ENCODE measurements at places on chromosomes 16 and 17.

GRCh38 chr16:64989050-64989449 lies 132.8 kb downstream of the CDH11 start:
- no peak for DNase-seq

- DNase-seq = no peak
These were observed 141.3 kb upstream of the HSBP1 start for GRCh38 chr16:83666449-83666848.

DNA sequence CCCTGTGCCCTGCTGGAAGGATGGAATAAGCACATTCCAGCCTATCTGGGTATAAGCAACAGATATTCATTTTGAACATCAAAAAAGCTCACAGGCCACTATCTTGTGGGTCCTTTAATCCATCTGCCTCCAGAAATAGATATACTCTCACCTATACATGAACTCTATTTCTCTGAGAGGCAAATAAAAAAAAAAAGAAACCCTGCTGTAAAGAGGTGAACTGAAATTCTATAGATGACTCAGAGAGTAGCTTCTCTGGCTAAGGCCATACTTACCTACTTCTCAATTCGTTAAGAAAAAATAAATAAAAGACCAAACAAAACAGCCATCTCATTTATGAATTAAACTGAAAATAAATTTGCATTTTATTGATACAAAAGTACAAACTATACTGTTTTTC lies 86.3 kb downstream of the DYNLRB2 start:
- DNase-seq = no peak

GRCh38 chr17:9144502-9145249 lies 123.4 kb downstream of the NTN1 start:
- DNase-seq = no peak

- DNase-seq = no peak
These were observed 43.9 kb upstream of the TEKT3 start for GRCh38 chr17:15385305-15385704.

DNA sequence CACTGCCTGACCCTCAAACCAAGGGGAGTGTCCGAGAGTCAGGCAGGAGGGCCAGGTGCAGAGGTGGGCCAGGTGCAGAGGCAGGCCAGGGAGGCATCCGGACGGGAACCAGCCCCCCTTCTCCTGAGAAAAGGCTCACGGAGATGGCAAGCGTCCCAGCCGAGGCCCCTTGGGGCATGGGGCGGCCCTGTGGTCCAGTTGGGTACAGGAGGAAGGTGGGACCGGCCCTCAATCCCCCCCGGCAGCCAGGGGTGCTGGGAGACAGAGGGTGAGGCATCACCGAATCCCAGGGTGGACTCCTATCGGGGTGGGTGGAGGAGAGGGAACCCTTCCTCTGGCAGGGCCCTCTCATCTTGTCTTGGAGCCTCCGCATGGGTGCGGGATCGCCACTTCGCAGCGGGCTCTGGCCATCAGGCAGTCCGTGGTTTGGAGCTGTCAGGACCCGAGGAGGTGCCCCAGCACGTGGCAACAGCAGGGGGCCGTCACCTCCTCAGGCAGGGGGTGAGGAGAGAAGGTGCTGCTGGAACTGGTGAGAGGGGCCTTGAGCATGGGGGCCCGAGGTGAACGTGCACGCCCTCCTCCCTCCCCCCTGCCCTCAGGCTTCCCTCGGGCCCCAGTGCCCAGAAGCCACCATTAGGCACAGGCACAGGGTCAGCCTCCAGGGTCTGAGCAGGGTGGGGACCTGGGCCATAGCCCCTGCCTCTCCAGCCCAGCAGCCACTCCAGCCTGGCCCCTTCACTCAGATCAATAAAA lies 38.7 kb upstream of the SLC38A10 start:
- DNase-seq = no peak

GRCh38 chr17:71548540-71549190 lies 572.2 kb upstream of the SOX9 start:
- no peak for DNase-seq

DNA sequence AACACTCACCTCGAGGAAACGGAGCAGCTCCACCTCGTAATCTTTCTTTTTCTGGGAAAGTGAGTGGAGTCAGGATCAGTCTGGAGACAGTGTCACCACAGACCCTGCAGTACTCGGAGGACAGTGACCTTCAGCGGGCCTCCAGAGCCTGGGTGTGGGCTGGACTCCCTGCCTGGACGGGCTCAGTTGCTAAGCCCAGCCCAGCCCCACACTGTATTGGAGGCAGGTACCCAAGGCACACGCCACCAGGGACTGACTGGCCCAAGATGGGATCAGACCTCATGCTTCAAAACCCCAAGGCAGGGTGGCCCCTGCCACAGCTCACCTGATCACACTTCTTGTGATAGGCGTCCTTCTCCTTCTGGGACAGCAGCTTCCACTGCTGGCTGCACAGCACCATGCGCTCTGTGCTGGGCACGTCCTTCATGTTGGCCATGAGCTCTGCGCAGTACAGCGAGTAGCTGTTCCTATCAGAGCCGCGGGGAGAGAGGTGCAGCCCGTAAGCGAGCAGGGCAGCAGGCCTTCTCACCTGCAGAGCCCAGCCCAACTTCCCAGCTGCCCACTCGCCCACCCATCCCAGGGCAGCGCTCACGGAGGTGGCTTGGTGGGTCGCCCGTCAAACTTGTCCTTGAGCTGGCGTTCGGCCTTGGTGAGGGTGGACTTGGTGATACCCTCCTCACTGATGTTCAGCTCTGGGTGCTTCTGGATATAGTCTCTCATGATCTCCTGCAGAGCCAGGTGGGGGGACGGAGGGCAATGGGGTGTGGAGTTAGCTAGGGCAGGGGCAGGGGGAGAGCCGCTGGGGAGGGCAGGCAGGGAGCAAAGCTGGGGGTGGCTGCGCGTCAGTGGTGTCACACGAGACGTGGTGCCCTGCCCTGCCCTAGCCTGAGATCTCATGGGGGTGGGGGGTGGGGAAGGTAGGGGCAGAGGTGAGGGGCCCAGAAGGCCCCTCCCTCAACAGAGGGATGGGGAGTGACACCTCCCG lies 7.9 kb downstream of the UBTF start:
- DNase-seq = no peak

Data from left lobe of liver (tissue), 2 donors.